ENCODE measurements at places on chromosomes 3 and 15.
A peak's percentile ranks its signal among the peaks of the same experiment; 100 is the strongest.

- DNase-seq, result no peak
These were observed 99.9 kb upstream of the PLSCR4 start for GRCh38 chr3:146350852-146351251.

DNA sequence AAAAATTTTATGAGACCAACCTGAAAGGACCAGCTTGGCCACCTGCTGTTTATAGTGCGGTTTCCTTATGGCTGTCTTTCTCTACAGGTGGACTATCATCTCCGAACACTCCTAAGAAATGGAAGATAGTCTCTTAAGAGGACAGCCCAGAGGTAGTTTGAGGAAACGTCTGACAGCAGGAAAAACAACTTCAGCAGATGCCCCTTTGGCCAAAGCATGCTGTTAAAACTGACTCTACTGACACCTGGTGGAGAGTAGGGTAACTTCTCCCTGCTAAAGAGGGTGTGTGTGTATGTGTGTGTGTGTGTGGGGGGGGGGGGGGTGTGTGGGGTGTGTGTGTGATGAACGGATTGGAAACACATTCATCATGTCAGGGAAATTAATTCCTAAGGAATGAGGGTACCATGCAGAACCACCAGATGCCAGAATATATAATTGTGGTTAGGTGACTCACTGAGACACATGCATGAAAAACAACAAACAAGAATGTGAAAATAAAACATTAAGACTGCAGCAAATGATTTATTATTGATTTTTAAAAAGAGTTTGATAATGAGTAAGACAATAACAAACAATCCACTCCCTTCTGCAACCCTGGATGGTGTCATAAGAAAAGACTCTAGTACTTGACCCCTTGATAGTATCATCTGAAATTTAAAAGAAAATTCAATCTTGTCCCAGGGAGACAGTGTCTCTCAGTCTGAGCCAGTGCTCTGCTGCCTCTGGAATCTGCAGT lies 256.5 kb downstream of the THRB start:
- DNase-seq, result peak; percentile 44

DNA sequence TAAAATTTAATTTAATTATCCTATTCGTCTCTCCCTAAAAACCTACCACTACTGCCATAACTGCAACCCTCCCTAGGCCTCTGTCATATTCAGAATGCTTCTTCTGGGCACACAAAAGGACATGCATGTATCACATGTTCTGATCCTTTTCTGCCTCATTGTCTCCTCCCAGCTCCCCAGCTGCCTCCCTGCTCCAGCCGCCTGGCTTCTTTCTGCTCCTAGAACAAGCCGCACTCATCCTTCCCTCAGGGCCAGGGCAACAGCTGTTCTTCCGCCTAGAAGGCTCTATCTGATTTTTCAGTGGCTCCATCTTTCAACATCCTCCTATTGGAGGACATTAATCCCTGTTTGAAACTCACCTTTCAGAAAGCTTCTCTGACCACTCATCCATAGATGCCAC lies 38.6 kb downstream of the TMED3 start:
- no peak for DNase-seq

GRCh38 chr3:193890016-193890897 lies 245.7 kb upstream of the HES1 start:
- DNase-seq, result no peak

GRCh38 chr3:114567771-114568170 lies 273.9 kb downstream of the TIGIT start:
- no peak for DNase-seq

DNA sequence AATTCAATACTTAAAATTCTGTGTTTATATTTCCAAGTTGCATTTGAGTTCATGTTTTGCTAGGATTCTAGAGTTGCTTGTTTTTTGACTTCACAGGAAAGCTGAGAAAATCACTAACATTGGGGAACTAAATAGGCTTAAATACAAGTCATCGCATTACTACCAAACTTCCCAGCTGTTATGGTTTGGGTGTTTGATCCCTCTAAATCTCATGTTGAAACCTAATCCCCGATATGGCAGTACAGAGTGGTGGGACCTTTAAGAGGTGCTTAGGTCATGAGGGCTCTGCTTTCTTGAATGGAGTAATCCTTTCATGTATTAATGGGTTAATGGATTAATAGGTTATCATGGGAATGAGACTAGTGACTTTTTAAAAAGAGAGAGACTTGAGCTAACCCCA lies 77.2 kb upstream of the ARPP21 start:
- DNase-seq, result no peak

GRCh38 chr15:50028326-50028725 lies 90.7 kb downstream of the ATP8B4 start:
- no peak for DNase-seq

DNA sequence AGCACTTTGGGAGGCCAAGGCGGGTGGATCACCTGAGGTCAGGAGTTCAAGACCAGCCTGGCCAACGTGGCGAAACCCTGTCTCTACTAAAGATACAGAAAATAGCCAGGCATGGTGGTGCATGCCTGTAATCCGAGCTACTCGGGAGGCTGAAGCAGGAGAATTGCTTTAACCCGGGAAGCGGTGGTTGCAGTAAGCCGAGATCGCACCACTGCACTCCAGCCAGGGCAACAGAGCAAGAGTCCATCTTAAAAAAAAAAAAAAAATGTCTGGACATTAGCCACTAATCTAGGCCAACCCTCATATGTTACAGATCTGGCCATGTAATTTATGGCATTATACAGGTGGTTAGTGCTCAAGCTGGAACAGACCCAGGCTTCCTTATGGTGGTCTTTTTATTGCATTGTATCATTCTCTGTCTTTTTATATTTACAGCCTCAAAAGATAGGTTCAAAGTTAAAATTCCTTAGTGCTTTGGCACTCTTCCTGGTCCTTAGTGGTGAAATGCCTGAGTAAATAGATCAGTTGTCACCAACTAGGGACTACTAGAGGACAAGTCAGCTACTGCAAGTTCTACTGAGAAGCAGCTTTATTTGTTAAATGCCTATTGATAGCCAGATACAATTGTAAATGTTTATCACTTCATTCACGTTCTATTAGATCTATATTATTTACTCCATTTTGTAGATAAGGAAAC lies 16.0 kb downstream of the STARD9 start:
- peak; percentile 47 for DNase-seq

GRCh38 chr3:43765521-43765971 lies 74.8 kb downstream of the ABHD5 start:
- DNase-seq, result no peak

DNA sequence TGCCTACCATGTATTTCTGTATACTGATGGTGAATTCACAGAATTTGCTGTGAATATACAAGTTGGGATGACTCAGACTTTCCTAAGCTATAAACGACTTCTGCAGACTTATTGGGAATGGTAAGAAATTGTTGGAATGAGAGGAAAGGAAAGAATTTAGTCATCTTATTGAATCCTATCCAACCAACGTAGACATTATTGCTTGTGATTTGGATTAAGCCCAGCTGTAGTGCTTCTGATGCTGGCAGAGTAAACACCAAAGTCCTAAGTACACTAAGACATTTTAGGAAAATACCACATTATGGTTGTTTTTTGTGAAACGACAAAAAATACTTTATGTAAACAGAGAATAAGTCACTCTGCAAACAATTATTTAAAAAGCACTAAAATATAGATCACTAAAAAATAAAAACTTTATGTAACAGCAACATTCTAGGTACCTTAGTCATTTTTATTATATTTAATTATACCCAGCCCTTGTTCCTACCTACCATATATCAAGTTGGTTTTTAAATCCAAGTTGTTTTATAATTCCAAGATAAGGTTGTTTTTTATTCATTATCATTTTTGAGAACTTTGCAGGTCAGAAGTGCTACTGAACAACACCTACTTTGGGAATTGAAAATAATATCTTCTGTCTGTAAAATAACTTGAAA lies 99.2 kb upstream of the MLF1 start:
- no peak for DNase-seq

- no peak for DNase-seq
These were observed 26.7 kb upstream of the OR5K4 start for GRCh38 chr3:98326945-98327344.
